ENCODE measurements at places on chromosomes 4 and X.

- DNase-seq, result no peak
Measured at GRCh38 chr4:26004290-26004689, 90.3 kb downstream of the SMIM20 start.

DNA sequence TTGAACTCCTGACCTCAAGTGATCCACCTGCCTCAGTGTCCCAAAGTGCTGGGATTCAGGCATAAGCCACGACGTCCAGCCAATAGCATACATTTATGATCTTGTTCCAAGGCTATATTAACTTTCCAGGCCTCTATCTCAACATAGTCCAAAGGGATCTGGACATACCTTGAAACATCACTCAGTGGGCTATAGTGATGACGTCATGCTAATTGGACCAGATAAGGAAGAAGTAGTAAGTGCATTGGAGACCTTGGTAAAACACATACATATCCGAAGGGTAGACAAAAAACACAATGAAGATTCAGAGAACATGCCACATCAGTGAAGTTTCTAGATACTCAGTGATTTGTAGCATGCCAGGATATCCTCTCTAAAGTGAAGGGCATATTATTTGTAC lies 37.4 kb upstream of the USP26 start:
- DNase-seq, result no peak

DNA sequence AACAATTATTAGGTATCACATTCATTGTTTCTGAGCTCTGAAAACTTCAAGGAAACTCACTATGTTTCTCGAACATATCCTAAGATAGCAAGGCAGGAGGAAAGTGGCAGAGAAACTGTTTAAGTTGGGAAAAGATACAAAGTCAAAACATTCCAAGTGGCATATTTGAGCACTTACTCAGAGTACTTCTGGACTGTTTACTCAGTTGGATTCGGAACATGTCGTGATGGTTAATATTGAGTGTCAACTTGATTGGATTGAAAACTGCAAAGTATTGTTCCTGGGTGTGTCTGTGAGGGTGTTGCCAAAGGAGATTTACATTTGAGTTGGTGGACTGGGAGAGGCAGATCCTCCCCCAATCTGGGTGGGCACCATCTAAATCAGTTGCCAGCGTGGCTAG lies 298.3 kb downstream of the IL1RAPL2 start:
- DNase-seq, result no peak

- DNase-seq, result no peak
Measured at GRCh38 chrX:63418211-63418610, 67.1 kb upstream of the SPIN4 start.

DNA sequence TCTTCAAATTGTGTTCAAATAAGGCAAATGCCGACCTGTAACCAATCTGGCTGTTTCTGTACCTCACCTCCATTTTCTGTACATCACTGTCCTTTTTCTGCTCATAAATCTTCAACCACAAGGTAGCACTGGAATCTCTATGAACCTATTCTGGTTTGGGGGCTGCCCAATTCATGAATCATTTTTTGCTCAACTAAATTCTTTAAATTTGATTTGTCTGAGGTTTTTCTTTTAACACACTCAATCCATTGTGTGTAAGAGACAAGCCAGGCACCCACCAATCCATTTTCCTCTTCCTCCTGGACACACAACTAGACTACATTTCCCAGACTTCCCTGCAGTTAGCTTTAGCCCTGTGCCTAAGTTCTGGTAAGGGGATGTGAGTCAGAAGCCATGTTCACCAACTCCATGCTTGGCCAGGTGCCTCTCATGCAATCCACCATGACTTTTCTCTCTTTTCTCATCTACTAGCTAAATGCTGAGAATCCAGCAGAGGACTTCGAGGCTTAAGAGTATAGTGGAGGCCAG lies 193.2 kb upstream of the KLF3 start:
- DNase-seq, result no peak

DNA sequence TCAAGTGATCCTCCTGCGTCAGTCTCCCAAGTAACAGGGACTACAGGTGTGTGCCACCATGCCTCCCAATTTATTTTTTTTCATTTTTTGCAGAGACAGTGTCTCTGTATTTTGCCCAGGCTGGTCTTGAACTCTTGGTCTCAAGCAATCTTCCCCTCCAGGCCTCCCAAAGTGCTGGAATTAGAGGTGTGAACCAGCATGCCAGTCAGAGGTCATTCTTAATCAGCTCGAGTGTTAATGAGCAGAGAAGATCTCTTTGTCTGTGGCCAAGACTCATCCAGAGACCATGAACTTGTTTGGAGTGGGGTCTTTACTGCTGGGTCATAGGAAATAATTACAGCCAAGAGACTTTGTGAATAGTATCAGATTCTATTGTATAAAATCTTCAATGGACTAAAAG lies 99.2 kb upstream of the AP1S2 start:
- DNase-seq, result no peak

- DNase-seq, result no peak
Measured at GRCh38 chr4:7425124-7425523, 9.6 kb downstream of the PSAPL1 start.

All from putamen (tissue), 1 donor.